ENCODE measurements at places on chromosomes 12 and 14.
A peak's percentile ranks its signal among the peaks of the same experiment; 100 is the strongest.

GRCh38 chr12:130803702-130804101 lies 35.3 kb downstream of the STX2 start:
- no peak for DNase-seq

- no peak for DNase-seq
These were observed 21.5 kb downstream of the GNPNAT1 start for GRCh38 chr14:52769887-52770286.

- DNase-seq = no peak
These were observed 1276.4 kb downstream of the SLC16A7 start for GRCh38 chr12:60872219-60872618.

GRCh38 chr12:29160230-29160629 lies 11.2 kb downstream of the FAR2 start:
- no peak for DNase-seq

DNA sequence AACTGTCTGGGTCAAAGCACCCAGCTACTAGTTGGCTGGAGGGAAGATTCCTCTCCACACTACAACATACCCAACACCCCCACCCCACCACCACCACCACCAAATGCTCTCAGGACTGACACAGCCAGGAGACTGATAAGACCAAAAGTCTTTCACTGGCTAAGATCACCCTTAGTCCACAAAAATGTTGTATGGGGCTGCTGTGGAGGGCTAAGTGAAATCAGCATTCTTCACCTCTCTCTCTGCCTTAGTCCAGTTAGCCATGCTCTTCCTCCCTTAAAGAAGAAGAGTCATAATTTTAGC lies 106.2 kb downstream of the NUAK1 start:
- DNase-seq = no peak

DNA sequence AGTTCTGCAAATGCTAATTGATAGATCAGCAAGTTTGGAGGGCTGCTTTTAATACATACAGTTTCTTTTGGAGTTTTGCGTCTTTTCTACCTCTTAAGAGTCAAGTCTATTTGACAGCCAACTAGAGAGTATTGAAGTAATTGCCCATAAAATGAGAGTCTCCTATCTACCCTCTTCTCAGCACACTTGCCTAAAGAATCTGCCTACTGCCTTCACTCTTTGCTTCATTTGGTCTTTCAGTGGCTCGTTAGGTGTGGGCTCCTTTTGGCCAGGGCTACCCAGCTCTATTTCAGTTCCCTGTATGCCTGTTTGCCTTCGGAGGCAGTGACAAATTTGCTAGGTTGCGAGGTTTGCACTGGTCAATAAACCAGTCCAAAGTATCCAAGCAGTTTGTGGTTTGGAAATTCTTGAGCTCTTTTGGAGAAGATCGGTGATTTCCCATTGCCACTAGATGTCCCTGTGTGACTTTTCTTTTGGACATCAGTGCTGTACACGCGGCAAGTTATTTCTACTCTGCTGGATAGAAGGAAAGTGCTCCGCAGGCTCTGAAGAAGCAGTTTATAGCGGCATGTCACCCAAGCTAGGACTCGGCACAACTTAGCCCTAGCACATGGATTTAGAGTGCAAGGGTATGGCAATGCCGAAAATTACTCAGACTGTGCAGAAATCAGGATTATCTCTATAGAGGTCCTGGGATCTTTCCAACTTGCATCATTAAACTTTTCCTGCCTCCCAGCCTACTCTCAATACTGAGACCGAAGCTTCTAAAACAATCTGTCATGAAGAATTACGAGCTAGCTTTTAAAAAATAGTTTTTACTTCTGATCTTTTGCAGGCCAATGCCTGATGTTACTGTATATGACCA lies 38.6 kb downstream of the MGST1 start:
- peak; percentile 50 for DNase-seq

DNA sequence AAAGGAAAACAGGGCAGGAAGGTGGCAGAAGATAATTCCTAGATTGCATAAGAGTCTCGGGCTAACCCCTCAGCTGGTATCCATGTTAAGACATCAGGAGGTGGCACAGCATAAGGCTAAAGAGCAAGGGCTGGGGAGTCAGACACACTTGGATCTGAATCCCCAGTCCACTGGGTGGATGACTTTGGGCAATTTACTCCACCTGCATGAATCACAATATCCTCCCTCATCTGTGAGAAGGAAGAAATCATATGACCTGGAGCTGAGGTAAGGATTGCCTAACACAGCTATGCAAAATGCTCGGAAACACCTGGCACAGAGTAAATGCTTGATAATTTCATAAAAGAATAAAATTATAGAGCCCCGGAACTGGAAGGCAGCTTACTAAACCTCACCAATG lies 217.9 kb downstream of the PIK3C2G start:
- DNase-seq = no peak

DNA sequence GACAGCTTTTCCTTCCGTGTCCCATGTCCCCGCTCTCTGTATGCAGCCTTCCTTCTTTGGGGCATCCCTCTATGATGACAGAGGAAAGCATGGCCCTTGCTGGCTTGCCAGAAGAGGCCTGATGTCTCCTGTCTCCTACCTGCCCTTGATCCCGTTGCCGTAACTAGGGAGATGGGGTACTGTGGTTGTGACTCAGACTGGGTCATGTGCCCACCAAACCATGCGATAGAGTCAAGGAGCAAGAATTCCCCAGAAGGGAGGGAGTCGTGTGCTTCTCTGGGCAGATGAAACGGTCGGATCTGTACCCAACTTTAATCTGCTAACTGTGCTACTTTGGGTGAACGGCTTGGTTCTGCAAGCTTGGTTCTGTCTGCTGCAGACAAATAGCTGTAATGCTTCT lies 99.1 kb upstream of the DYNC1H1 start:
- DNase-seq = no peak

DNA sequence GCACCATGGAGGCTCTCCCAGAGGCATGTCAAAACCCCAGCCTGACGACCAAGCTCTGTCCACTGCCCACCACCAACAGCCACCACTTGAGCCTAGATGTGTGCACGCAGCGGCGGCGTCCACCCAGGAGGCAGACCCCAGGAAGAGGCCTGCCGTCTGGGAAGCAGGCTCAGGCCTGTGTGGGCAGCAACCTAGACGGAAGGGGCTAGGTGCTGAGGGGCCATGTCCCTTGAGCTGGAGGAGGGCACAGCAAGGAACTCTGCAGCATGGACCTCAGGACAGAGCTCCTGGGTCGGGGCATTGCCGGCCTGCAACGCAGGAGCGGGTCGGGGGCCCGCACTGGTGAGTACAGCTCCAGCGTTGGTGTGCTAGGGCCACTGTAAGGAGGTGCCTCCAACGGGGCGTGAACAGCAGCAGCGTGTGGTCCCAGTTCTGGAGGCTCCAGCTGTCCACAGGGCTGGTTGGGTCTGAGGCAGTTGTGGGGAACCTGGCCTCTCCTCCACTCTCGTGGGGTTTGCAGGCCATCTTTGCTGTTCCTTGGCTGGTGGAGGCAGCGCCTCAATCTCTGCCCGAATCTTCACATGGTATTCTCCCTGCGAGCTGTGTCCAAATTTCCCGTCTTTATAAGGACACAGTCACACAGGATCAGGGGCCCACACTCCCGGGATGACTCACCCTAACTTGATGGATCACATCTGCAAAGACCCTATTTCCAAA lies 20.5 kb downstream of the ZBTB42 start:
- DNase-seq = no peak

GRCh38 chr12:62647586-62647985 lies 181.0 kb downstream of the MON2 start:
- DNase-seq = no peak

GRCh38 chr14:35932136-35932535 lies 106.0 kb downstream of the BRMS1L start:
- no peak for DNase-seq

GRCh38 chr14:75277815-75278421 lies 710 bp upstream of the FOS start:
- DNase-seq = no peak

GRCh38 chr12:116539905-116540482 lies 19.2 kb upstream of the MAP1LC3B2 start:
- DNase-seq = no peak

GRCh38 chr12:1528791-1529190 lies 65.6 kb downstream of the FBXL14 start:
- DNase-seq = no peak

DNA sequence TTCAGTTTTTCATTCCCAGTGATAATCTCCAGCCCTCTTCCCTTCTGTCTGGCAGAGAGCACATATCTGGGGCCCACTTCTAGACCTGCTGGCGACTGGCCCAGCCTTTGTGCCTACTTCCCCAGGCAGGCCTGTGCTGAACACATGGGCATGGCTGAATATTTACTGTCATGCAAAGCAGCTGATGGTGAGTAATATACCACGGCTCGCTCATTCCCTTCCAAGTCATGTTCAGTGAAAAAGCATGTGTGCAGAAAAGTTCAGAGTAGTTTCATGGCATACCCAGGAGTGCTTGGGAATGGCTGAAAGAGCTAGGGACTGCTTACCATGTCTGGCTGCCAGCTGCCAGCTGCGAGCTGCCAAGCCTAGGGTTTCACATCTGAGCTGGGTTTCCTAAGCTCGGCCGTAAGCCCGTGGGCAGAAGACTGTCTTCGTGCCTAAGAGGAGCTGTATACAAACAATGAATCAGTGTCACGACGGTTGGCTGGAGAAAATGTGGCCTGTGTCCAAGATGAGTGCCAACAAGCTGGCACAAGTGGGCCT lies 179.9 kb upstream of the PELI2 start:
- DNase-seq = no peak

DNA sequence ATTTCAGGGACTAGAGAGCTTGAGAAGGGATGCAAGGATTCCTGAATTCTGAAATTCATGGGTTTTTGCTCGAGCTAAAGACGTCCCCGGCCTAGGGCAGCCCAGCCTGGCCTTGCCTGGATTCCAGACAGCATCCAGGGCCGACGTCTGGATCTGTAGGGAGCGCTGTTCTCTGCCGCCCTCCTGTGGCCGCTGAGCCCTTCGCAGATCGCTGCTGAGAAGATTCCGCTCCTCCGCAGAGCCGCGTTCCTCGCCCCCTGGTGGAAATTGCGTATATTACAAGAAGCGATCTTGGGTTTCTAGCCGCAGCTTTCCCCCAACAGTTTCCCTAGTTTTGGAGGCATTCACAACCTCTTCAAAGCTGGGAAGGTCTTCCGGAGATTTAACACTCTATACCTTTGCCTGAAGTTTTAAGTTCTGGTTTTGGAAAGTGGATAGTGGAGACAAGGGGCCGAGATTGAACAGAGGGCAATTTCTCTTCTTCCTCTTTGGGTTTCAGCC lies 5.1 kb downstream of the CISTR start:
- DNase-seq = peak; percentile 60

DNA sequence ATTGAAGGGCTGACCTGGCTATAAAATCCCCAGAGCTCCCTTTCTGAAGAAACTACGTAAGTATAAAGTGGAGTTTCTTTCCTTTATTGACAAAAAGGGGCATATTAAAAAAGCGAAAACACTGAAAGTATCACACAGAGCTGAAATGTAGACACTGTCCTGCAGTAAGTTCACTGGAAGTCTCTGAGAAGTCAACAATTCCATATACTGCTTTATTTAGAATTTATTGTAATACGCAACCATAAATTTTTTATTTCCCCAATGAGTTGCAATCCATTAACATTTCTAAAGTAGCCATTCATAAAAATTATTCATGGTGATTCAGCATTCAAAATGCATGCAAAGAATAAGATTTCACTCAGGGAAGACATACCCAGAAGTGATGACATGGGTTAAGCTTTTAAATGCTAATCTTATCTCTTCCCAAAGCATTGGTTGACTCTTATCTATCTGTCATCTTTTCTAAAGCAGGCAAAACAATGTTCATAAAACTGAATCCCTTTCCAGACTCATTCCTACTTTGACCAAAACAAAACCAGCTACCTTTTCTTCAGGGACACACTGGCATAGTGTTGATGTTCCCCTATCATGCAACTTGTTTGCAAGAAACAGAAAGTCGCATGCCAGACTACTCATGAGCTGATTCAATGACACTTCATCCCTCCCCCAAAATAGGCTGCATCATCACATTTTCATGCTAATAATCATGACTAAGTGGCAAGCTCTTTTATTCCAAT lies 17.3 kb downstream of the KITLG start:
- no peak for DNase-seq

GRCh38 chr12:45425426-45425825 lies 209.5 kb downstream of the ANO6 start:
- no peak for DNase-seq

- DNase-seq = no peak
These were observed 13.2 kb upstream of the PRKCH start for GRCh38 chr14:61308198-61308597.

- DNase-seq = no peak
These were observed 624 bp downstream of the M6PR start for GRCh38 chr12:8948701-8949341.

GRCh38 chr12:123109319-123109772 lies 41.5 kb downstream of the PITPNM2 start:
- no peak for DNase-seq

DNA sequence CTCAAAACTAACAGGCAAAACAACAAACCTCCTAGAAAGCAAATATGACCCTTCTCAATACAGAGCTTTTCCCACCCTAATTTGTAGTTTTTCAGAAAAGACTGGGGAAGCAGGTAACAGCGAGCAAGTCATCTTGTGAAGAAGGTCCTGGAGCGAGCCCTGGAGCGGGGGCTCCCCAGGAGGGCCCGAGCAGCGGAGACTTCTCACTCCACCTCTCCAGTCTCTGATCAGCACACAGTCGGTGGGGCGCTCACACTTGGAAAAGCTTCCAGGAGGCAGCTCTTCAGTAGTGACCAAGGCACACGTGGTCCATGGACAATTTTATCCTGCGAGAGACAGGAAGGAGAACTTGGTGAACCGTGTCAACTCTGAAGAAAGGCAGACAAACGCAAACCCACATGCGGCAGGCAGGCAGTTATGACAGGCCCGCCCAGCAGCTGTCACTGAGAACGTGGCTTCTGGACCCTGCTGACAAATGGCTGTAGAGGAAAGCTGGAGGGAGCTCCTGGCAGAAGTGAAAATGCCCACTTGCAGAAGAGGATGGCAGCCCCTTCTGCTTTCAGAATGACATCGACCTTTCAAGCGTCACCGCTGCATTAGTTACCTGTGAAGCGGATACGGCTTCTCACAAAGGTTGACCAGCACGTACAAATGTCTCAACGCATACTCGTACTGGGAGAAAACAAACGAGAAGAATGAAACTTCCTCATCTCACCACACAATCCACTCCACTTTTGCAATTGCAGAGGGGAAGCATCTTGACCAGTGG lies 44.2 kb downstream of the LGMN start:
- no peak for DNase-seq

DNA sequence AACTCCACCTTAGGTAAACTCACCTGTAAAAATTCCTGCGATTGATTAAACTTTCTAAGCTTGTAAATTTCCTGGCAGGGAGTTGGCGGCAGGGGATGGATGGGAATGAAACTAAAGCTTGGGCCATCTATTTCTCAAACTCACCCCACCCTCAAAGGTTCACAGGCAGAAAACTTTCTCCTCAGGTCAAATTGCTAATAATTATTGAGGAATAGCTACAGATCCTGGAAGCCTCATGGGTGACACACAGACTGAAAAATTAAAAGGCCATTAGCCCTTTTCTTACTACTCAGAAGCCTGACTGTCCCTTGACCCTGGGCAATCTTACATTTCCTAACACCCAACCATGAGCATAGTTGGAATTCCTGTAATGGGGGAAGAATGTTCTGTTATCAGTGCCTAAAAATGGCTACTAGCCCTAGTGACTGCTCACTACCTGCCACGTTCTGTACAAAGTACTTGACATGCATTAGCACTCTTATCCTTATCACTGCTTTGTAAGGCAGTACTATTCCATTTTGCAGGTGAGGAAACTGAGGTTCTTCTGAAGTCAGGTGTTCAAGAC lies 12.4 kb upstream of the SYNDIG1L start:
- no peak for DNase-seq

- DNase-seq = no peak
These were observed 1.6 kb downstream of the STXBP6 start for GRCh38 chr14:25048170-25049016.

- no peak for DNase-seq
These were observed 6.0 kb downstream of the BICDL1 start for GRCh38 chr12:119994892-119995658.

All from LNCaP clone FGC (cell line).